Ammon's horn (tissue), 1 donor: ENCODE measurements at places on chromosomes 7 and 10.

DNA sequence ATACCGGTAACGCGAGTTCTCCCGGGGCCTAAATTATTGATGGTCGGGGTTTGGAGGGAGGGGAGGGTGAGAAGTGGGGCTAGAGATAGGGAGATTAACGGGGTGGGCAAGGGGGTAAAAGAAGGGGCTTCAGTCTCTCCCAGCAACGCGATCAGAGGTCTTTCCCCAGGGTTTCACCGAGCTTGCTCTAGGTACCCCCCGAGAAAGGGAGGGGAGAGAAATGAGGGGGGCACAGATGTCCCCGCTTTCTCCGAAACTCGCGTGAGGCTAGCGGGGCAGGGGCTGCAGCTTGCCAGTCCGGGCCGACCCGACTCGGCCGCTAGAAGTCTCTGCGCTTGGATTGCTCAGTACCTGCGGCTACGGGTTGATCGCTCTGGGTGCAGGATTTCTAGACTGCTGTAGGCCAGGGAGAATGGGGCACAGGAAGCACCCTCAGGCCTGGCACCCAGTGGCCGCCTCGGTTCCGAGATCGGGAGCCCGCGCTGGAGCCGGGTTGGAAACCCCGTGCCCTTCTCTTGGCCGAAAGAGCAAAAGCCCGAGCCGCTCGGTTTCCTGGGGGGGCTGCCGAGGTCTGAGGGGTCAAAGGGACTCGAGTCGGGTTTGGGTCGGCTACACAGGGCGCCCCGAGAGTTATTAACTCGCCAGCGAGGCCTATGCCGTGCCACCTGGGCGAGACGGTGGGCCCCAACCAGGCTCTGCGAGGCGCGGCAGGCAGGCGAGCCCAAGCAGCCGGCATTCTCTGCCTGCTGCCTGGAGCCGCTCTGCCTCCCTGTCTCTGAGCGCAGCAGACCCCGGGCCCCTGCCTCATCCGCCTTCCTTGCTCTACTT, 3.1 kb downstream of the PAX2 start:
- DNase-seq: no peak

- DNase-seq: peak; percentile 66
Observed at GRCh38 chr10:132186488-132187429, at the start of gene DPYSL4. TSS of gene DPYSL4 (plus strand) at chr10:132186948. CDS start at chr10:132187064, 116 bp downstream.

GRCh38 chr7:143384148-143384547, 3.0 kb downstream of the ZYX start:
- DNase-seq: no peak

- no peak for DNase-seq
Observed at GRCh38 chr10:119742947-119743648, 17.2 kb downstream of the INPP5F start.

DNA sequence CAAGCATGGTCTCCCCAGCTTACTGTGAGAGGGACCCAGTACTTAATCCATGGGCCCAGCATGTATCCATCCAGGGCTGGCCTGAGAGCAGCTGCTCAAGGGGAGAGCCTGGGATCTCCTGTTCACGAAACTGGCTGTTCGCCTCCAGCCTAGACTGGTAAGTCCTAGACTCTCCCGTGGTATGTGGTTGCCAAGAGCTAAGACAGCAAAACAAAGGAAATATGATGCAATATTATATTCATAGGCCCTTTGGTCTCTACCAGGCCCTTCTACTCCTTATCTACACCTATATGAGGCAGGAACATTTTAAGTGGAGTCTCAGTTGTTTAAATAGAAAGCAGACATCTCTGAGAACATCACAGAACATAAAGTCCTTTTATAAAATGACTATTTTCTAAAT, 28.9 kb upstream of the STK17A start:
- DNase-seq: no peak

DNA sequence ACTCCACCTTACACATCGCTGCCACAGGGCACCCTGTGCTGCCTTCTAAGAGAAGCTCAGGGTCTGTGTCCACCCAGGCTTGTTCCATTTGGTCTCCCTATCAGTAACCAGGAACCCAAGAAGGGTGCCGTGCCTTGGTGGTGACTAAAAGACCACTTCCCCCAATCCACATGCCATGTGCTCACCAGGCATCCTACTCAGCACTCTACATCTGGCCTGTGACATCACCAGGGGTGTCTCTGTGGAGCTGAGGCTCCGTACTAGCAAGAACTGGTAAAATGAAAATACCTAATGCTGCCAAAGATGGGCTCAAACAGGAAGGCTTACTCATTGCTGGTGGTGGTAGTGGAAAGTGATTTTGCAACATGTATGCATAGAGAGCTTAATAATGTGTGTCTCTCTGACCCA, 19.0 kb upstream of the C10orf71 start:
- no peak for DNase-seq

DNA sequence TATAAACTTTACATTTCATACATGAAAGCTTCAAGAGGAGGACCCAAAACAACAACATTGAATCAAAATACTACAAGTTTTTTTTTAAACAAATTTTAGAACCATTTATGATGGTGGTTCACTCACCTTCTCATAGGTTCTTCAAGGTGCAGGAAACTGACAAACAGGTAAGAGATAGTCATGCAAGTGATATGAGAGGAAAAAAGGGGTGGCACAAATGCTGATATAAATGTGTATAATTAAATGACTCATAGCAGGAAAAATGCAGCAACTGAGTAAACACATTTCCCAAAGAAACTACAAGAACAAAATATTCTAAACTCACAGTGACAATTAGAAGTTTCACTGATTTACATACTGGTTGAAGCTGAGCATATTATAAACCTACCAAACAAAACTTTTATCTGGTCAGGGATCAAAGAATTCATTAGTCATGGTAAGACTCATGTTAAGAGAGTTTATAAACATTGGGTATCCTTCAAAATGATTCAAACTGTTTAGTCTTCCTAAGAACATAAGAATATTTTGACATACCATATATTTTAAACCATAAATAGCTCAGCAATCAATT, 14.1 kb downstream of the ZWINT start:
- no peak for DNase-seq

DNA sequence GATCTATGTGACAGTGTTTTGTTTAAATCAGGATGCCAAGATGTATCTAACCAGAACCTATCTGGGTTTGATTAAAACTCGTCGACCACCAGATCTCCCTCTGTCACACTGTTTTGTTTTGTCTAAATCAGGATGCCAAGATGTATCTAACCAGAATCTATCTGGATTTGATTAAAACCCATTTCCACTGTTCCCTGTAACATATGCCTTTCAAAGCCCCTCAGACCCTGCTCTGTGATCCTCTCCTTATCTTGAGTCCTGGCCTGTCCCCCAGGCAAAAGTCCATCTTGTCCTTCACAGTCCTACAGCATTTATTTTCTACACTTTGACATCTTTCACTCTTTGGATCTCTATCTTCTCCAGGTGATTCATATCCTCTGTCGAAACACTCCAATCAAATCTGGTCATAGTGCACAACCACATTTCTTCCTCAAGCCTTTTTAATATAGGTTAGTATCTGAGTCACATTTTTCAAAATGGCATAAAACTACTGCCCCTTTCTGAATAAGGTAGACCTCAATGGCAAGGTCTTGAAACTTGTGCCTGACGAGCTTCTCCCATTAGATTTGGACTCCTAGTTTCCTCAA, 32.5 kb downstream of the ERLIN1 start:
- no peak for DNase-seq

DNA sequence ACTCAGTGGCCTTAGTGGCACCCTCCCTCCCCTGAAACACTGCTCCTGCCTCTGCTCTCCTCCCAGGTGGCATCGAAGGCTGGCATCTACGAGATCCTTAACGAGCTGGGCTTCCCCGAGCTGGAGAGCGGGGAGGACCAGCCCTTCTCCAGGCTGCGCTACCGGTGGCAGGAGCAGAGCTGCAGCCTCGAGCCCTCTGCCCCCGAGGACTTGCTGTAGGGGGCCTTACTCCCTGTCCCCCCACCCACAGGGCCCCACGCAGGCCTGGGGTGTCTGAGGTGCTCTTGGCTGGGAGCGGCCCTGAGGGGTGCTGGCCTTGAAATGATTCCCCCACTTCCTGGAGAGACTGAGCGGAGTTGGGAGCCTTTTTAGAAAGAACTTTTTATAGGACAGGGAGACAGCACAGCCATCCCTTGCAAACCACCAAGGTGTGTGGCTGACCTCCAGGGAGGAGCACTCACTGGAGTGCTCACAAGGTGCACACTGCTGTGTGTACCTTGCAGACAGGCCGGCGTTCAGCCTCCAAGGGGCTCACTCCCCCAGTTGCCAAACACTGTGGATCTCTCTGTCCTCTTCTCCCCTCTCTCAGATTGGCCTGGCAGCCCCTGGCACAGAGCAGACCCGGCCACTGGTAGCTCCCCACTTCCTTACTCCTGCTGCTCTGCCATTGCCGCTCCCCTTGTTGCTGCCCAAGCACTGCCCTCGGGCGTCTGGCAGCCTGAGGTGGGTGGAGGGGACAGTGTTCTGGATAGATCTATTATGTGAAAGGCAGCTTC, 35.8 kb downstream of the PRF1 start:
- DNase-seq: no peak

- DNase-seq: peak; percentile 30
Observed at GRCh38 chr10:122232769-122233168, 38.3 kb upstream of the BTBD16 start.

DNA sequence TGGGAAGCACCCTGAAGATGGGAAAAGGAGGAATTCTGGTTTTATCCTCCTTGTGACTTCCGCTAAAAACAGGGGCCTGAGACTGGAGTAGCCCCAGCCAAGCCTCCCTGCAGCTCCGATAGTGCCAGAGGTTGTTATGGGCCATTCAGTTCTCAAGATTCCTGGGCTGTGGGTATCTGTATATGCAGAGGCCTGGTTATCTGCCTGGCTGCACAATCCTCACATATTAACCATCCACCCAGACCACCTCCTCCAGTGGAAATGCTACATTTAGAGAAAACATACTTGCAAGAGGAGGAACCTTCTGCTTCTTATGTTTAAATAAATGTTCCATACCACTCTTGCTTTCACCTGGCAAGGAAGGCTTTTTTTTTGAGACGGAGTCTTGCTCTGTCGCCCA, 34.6 kb downstream of the ARL3 start:
- DNase-seq: no peak

GRCh38 chr10:77285529-77286182, 352.0 kb downstream of the KCNMA1 start:
- DNase-seq: no peak

DNA sequence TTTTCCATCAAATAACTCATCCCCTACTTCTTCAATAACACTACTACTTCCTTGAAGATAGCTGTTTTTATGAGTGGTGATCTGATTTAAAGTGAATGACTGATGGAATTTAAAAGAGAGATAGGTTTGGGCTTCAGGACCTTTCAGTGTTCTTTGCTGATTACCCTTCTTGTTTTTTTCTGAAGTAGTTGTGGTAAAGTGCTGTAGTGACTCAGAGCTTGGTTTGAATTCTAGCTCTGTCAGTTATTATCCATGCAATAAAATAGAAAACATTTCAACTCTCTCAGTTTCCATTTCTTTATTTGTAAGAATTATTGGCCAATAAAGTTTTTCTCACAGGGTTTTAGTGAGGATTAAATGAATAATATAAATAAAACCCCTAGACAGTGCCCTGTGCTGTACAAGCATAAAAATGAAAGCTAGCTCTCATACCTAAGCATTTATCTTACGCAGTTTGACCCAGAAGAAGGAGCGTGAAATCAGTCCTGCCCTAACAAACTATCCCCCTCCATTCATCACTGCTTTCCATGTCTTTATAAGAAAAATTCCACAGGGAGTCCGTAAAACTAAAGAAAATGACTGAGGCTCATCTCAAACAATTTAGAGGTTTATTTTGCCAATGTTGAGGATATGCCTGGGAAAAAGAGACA, 25.1 kb upstream of the AKAP9 start:
- DNase-seq: no peak

DNA sequence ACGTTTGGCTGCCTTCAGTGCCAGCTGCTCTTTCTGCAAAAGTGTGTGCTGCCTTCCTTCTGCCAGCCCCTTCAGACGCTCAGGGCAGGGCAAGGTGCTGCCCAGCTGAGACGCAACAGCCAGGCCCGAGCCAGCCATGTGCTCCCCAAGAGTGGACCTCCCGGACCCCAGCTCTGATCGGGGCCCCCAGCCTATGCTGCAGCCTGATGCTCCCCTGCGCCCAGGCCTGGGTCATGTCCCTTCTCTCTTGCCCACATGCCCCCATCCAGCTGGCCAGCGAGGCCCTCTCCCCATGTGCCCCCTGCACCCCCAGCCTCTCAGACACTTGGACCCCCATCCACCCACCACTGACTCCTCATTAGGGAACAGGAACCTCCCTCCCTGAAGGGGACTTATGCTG, 17.8 kb downstream of the WDR86 start:
- no peak for DNase-seq

DNA sequence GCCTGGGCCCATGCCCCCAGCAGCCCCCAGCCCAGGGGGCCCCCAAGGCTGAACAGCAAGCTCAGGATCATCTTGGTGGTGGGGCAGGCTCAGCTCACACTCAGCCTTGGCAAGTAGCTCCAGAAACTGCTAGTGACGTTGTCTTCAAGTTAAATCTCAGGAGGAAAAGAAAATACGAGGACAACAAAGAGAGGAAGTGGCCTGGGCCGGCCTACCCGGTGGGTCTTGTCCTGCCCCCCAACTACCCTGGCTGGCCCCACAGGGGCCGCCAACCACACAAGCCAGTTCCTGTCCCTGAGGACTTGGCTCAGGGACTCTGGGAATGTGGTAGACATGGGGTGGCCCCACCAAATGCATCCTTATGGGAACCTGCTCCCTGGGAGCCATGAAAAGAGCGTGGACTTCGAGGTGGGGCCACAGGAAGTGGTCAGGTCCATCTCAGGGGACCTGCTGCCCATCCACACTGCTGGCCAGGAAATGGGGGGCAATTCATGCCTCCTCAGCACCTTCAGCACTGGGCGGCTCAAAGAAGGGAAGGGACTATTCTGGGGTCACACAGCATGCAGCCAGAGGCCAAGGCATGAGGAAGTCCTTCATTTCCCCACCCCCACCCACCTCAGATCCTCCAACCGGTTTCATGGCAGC, at the start of gene MMRN2:
MMRN2 (minus strand) TSS at position 145 of the 645 bp plus-strand sequence; CDS start at position 71, 74 bp downstream.
- no peak for DNase-seq

DNA sequence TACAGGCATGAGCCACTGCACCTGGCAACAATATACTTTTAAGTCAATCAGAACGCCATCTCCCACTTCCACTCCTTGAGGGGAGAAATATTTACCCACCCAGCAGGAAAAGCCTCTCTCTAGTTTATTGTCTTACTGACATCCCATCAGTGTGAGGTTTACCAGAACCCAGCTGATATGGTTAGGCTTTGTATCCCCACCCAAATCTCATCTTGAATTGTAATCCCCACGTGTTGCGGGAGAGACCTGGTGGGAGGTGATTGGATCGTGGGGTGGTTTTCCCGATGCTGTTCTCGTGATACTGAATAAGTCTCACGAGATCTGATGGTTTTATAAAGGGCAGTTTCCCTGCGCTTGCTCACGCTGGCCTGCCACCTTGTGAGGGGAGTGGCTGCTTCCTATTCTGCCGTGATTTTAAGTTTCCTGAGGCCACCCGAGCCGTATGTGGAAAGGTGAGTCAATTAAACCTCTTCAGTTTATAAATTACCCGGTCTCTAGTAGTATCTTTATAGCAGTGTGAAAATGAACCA, 37.5 kb upstream of the TPK1 start:
- no peak for DNase-seq

- DNase-seq: no peak
Observed at GRCh38 chr7:96273716-96274115, 48.2 kb downstream of the SLC25A13 start.

GRCh38 chr7:92751902-92752901, 84.2 kb downstream of the CDK6 start:
- no peak for DNase-seq
